ENCODE measurements at places on chromosomes 16 and 17. TPM values are rescaled to one million over a fixed set of nuclear protein-coding genes. Genes with fewer than 3 reads are reported as not detected.
A peak's percentile ranks its signal among the peaks of the same experiment; 100 is the strongest.

The KRTAP2-4 gene
- total RNA-seq: not detected

The ASIC2 gene
- total RNA-seq: 0.50 TPM

The ZFPM1 gene
- total RNA-seq: 2.1 TPM

DNA sequence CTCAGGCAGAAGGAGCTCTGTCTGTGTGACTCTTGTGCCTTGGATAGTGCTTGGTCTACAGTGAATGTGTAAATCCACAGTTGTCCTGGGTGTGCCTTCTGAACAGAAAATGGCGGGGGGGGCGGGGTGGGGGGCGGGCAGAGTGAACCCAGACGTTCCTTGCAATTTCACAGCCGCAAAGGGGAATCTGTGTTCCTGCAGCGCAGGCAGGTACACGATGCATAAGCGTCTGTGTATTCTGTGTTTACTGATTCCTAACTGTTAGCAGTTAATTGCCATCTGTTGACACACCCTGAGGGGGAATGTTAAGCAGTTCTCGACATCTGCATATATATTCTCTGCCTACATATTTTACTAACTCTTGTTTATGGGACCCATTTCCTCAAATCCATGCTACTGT lies 123.5 kb upstream of the ZFHX3 start:
- H3K27me3 ChIP-seq: no peaks in the 10 kb centered on the region
- peaks cover 16% of the 10 kb centered on the region for H3K4me1 ChIP-seq
- H3K36me3 ChIP-seq: no peaks in the 10 kb centered on the region
- no peak overlapping the region for H3K27ac ChIP-seq
- DNase-seq: peak; percentile 13

The FAM171A2 gene
- total RNA-seq: 5.0 TPM

DNA sequence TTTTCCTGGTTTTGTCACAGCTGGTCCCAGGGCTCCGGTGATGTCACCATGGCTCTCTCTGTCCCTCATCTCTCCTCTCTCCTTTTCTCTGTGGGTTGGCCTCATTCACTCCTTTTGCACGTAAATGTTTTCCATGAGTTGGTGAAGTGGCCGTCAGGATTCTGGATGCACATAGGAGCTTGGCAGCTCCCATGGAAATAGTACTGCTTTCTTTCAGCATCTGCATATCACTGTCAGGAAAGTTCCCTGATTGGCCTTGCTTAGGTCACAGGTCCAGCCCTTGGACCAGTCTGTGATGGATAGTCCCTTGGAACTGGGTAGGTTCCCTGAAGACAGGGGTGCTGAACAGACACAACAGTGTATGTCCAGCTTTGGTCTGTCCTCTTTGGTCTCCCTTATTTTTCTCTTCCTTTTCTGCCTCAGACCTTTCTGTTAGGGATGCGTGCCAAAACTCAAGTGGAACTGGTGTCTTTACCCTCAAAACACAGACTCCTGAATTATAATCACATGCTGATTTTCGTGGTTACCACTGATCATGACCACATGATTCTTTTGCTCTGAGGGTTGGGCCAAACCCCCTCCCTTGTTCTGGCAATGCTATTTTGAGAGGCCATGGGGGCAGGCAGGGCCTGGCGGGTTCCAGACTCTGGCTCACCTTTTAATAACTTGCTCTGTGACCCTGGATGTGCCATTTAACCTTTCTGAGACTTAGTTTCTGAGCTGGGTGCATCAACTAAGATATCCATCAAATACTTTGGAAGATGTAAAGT lies 99.0 kb downstream of the MSI2 start:
- no peaks in the 10 kb centered on the region for H3K4me1 ChIP-seq
- DNase-seq: peak; percentile 52
- H3K4me3 ChIP-seq: no peak overlapping the region
- no peaks in the 10 kb centered on the region for H3K27me3 ChIP-seq
- no peaks in the 10 kb centered on the region for H3K36me3 ChIP-seq

GRCh38 chr16:840561-841454 lies 40.3 kb upstream of the GNG13 start:
- DNase-seq: no peak
- H3K27ac ChIP-seq: no peak overlapping the region
- no peaks in the 10 kb centered on the region for H3K27me3 ChIP-seq
- H3K36me3 ChIP-seq: no peaks in the 10 kb centered on the region

GRCh38 chr17:29619251-29619650 lies 3.5 kb downstream of the CORO6 start:
- no peak overlapping the region for H3K4me3 ChIP-seq
- no peaks in the 10 kb centered on the region for H3K27me3 ChIP-seq
- H3K36me3 ChIP-seq: no peaks in the 10 kb centered on the region
- peaks cover 23% of the 10 kb centered on the region for H3K4me1 ChIP-seq

The CCL14 gene
- not detected for total RNA-seq

- H3K27ac ChIP-seq: no peak overlapping the region
- H3K36me3 ChIP-seq: no peaks in the 10 kb centered on the region
- no peaks in the 10 kb centered on the region for H3K4me1 ChIP-seq
- no peaks in the 10 kb centered on the region for H3K27me3 ChIP-seq
- no peak for DNase-seq
These were observed 696.9 kb downstream of the KCNJ2 start for GRCh38 chr17:70865993-70866804.

The MEFV gene
- under 0.01 TPM for total RNA-seq

GRCh38 chr17:45277216-45277849 lies 15.4 kb upstream of the SPATA32 start:
- peaks cover 8% of the 10 kb centered on the region for H3K4me1 ChIP-seq
- H3K36me3 ChIP-seq: peaks cover 14% of the 10 kb centered on the region
- H3K4me3 ChIP-seq: no peak overlapping the region

GRCh38 chr16:23557779-23558702 lies 514 bp downstream of the UBFD1 start:
- H3K4me1 ChIP-seq: no peaks in the 10 kb centered on the region
- peak; percentile 52 for DNase-seq
- H3K27ac ChIP-seq: peak overlapping the region; percentile 89
- H3K36me3 ChIP-seq: peaks cover 16% of the 10 kb centered on the region
- peak overlapping the region; percentile 91 for H3K4me3 ChIP-seq

The TOX3 gene
- not detected for total RNA-seq

The HSF4 gene
- 31.3 TPM for total RNA-seq

- no peak for DNase-seq
- no peaks in the 10 kb centered on the region for H3K36me3 ChIP-seq
- no peak overlapping the region for H3K27ac ChIP-seq
- H3K4me1 ChIP-seq: peaks cover 26% of the 10 kb centered on the region
These were observed 13.5 kb downstream of the CUEDC1 start for GRCh38 chr17:57941384-57942370.

The MLLT6 gene
- 17.7 TPM for total RNA-seq

DNA sequence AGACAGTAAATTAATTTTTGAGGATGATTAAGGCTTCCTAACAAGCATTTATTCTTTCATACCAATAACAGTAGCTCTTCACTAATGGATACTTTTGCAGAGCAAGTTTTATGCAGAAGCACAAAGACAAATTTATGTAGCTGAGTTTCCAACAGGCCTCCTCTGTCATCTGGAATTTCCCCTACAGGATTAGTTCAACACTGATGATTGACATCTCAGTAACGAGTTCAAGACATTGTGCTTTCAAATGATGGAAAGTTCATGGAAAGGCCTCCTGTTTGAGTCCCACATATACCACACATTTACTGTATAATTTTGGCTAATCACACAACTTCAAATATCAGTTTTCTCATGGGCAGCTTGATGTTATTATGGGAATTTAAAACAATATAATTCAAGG lies 40.6 kb downstream of the ABCA10 start:
- H3K36me3 ChIP-seq: no peaks in the 10 kb centered on the region
- H3K27me3 ChIP-seq: no peaks in the 10 kb centered on the region
- no peak overlapping the region for H3K27ac ChIP-seq
- H3K4me1 ChIP-seq: no peaks in the 10 kb centered on the region

DNA sequence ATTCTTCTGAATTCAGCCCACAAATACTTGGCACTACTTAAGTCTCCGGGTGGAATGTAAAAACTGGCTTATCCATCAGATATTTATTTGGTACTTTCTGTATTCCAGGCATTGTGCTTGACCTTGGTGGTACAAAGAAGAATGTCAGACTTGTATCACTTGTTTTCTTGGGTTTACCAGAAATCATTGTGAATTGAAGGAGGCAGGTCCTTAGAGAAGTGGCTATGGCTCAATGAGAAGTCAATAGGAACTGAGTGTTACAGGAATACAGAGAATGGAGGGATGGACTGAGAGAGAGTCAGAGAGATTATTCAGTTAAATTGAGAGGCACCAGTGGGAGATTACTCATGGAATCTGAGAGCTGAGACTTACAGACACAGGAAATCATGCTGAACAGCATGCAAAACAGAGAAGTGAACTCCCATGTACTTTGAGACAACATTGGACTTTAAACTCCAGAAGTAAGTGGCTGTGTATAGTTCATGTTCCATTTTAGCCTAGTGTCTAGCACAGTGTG lies 704.1 kb downstream of the CDH11 start:
- H3K27me3 ChIP-seq: no peaks in the 10 kb centered on the region
- no peaks in the 10 kb centered on the region for H3K36me3 ChIP-seq
- no peak overlapping the region for H3K27ac ChIP-seq
- H3K4me1 ChIP-seq: peaks cover 2% of the 10 kb centered on the region
- H3K4me3 ChIP-seq: no peak overlapping the region

The KRTAP9-2 gene
- not detected for total RNA-seq

- H3K4me3 ChIP-seq: no peak overlapping the region
- no peaks in the 10 kb centered on the region for H3K27me3 ChIP-seq
- H3K36me3 ChIP-seq: no peaks in the 10 kb centered on the region
- no peaks in the 10 kb centered on the region for H3K4me1 ChIP-seq
These were observed 144.4 kb downstream of the CCT6B start for GRCh38 chr17:34816848-34817247.

GRCh38 chr17:20823905-20824304 lies 218.9 kb downstream of the USP22 start:
- H3K4me1 ChIP-seq: no peaks in the 10 kb centered on the region
- H3K36me3 ChIP-seq: no peaks in the 10 kb centered on the region
- H3K4me3 ChIP-seq: no peak overlapping the region
- no peak for DNase-seq

DNA sequence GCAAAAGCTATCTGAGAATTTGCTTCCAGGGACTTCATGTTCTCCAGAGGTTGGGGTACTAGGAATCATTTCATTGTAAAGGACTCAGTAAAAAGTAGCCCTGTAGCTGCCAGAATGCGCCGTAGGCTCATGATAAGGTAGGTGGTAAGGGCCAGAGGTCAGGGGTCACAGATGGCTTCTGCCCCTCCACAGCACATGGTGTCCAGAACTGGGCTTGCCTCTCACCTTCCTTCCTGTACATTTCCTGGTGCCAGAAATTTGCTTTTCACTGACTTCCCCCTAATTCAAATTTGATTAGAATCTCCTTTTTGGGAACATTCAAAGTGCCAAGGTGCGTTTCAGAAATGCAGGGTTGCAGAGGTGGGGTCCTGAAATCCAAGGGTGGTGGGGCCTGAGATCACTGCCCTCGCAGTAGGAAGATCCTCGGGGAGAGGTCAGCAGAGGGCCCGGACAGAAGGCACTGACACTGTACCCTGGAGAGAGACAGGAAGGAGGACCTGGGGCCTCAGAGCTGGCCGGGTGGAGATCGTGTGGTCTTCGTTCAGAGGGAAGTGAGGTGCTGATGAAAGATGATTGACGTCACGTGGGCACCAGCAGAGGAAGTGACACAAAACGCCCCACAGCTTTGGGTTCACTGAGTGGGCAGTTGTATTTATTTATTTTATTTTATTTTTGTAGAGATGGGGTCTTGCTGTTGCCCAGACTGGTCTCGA lies 25.5 kb upstream of the METRNL start:
- no peaks in the 10 kb centered on the region for H3K36me3 ChIP-seq
- no peak overlapping the region for H3K4me3 ChIP-seq
- no peaks in the 10 kb centered on the region for H3K27me3 ChIP-seq
- H3K4me1 ChIP-seq: peaks cover 22% of the 10 kb centered on the region
- H3K27ac ChIP-seq: no peak overlapping the region

DNA sequence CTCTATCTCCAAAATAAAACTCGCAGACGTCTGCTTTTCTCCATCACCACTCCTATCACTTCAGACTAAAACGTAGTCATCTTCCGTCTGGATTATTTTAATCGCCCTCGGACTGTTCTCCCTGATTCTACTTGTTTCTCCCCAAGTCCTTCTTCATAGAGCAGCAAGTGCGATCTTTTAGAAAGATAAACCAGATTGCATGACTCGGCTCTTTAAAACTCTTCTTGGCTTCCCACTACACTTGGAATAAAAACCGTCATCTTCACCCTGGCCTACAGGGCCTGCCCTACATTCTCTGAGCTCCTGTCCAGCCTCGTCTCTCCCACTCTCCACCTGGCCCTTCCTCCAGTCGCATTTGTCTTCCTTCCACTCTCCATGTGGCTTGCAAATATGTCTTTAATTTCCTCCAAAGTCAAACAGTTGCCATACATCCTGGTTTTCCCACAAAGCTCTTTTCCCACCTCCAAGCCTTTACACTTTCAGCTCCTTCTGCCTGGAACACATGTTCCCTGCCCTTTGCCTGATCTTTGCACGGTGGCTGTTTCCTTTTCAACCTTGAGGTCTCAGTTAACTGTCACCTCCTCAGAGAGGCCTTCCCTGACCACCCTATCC lies 70.5 kb upstream of the DHX40 start:
- no peak overlapping the region for H3K27ac ChIP-seq
- DNase-seq: no peak
- H3K4me3 ChIP-seq: no peak overlapping the region

DNA sequence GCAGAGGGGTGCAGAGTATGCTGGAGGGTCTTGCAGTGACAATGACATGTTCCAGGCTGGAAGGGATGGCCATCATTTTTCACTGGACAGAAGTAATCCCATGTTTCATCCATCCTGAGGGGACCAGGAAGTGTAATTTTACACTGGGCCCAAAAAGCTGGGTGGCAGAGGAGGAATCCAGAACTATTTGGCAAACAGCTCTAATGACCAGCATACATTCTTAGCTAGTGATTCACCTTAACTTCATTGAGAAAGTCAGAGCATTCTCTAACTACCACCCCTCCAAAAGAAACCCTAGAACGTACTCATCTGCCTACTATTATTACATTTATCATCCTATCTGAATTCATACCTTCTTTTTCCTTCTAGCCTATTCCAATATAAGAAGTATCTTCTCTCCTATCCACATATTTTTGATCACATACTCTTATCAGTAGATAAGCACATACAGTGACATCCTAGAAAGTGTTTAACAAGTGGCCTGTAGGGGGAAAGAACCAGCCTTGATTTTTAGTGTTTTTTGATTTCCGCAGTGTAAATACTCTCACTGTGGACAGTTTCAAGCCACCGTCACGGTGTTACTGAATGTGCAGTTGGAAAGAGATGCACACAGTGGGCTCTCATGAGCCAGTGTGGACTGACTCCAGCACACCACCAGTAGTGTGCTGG lies 118.1 kb downstream of the FTO start:
- H3K27ac ChIP-seq: peak overlapping the region; percentile 9
- H3K36me3 ChIP-seq: peaks cover 2% of the 10 kb centered on the region
- peak; percentile 68 for DNase-seq
- no peaks in the 10 kb centered on the region for H3K27me3 ChIP-seq
- peaks cover 18% of the 10 kb centered on the region for H3K4me1 ChIP-seq

The DUXB gene
- not detected for total RNA-seq

The EVPL gene
- total RNA-seq: not detected

The DPEP3 gene
- not detected for total RNA-seq

All from fibroblast of lung (primary cell).